ENCODE measurements at places on chromosomes 12 and 14. TPM values are rescaled to one million over a fixed set of nuclear protein-coding genes. Genes with fewer than 3 reads are reported as not detected.

GRCh38 chr12:92028441-92028709, 117.3 kb downstream of the BTG1 start:
- no peak for DNase-seq

DNA sequence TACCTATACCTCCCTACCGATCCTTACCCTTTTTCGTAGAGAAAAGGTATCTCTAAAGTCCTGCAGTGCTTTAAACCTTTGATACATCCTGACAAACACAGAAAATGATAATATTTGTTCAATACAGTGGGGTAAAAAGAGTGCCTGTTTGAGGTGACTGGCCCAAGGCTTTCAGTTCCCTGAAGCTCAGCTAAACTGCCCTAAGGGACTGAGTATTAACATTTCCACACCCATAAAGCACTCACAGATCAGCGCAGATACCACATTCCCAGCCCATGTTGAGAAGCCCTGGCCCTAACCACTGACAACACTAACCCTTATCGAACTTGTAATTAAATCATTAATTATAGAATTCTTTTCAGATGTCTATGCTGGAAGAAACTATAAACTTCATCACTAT, 108.7 kb downstream of the DIP2B start:
- DNase-seq = no peak

DNA sequence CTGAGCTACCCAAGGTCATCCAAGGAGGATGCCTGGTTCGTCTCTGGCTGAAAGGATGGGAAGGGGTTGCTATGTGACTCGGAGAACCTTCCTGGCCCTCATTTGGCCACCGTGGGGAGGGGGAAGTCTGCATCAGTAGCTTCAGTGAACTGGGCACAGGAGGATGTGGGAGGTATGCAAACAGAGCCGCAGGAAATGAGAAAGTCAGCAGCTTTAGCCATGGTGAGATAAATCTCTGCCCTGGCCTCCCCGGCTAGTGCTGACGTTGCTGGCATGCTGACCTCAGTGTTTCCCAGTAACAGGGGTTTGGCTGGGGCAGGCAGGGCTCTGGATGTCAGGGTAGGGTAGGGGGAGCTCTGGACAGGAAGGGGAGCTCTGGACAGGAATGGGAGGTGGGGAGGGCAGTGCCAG, 2.3 kb upstream of the CEBPE start:
- DNase-seq = no peak

- DNase-seq = no peak
Observed at GRCh38 chr12:121095544-121096198, 37.0 kb upstream of the P2RX7 start.

- no peak for DNase-seq
Observed at GRCh38 chr12:14545144-14546124, 22.2 kb downstream of the PLBD1 start.

- DNase-seq = no peak
Observed at GRCh38 chr14:101888182-101888581, 76.2 kb upstream of the DYNC1H1 start.

GRCh38 chr12:20004952-20005351, 363.4 kb upstream of the PDE3A start:
- no peak for DNase-seq

DNA sequence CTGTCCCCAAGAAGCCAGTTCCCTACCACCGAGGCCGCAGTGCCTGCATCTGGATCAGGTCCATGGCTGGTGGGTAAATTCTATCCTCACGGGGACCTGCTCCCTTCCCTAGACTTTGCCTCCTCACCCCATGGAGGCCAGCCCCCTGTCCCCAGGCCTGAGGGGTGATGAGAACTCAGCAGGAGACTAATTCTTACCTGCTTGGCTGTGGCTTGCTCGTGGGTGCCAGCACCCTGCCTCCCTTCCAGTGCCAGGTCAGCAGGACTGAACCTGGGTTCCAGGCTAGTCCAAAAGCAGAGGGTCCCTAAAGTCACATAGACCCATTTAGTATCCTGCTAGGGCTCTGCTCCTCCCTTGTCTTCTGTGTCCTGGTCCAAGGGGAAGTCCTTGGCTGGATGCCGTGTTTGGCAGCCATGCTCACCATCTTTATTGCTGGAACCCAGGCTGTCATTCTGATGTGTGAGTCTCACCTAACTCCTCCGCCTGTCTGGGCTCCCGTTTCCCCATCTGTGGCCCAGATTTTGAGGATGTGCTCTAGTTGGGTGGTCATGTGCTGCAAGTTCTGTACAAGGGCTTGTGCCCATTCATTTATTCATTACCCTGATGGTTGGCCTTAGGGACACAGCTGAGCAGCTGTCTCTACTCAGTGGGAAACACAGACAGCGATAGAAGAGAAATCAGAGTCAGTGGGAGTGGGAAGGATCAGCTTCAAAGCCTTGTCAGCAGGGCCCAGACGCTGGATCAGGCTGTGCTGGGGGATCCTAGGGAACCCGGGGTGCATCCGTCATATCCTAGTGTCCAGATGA, 949 bp downstream of the PLBD2 start:
- DNase-seq = no peak

- DNase-seq = no peak
Observed at GRCh38 chr12:28938581-28939235, 210.4 kb upstream of the FAR2 start.

DNA sequence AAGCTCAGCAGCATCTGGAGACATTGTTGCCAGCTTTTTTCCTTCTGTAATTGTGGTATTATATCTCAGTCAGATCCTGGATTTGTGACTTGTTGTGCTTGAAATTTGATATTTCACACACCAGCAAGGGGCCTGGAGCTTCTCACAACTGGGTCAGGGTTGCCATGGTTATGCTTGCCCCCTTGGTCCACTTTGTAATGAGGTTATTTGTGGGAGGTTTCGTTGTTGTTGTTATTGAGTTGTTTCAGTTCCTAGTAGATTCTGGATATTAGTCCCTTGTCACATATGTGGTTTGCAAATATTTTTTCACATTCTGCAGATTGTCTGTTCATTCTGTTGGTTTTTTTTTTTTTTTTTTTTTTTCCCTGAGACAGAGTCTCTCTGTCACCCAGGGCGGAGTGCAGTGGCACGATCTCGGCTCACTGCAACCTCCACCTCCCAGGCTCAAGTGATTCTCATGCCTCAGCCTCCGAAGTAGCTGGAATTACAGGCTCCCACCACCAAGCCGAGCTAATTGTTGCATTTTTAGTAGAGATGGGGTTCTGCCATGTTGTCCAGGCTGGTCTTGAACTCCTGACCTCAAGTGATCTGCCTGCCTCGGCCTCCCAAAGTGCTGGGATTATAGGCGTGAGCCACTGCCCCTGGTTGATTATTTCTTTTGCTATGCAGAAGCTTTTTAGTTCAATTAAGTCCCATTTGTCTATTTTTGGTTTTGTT, 80.6 kb upstream of the ETV6 start:
- DNase-seq = no peak

DNA sequence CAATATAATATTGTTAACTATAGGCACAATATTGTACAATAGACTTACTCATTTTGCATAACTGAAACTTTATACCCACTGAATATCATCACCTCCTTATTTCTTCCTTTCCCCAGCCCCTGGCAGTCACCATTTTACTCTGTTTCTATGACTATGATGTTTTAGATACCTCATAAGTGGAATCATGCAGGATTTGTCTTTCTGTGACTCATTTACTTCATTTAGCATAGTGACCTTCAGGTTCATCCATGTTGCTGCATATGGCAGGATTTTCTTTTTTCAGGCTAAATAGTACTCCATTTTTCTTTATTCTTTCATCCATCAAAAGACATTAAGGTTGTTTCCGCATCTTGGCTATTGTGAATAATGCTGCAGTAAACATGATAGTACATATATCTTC, 18.9 kb downstream of the USP15 start:
- DNase-seq = no peak

CLEC2D gene
- polyA plus RNA-seq = 3.6 TPM

LPAR5 gene
- not detected for polyA plus RNA-seq

NRXN3 gene
- 7.0 TPM for polyA plus RNA-seq

PGF gene
- polyA plus RNA-seq = 3.3 TPM

MANSC4 gene
- polyA plus RNA-seq = not detected

TMEM233 gene
- not detected for polyA plus RNA-seq

RNASE9 gene
- polyA plus RNA-seq = not detected

All from BJ (cell line).